ENCODE measurements at places on chromosomes 11 and 22.

- no peak for ATAC-seq
Measured at GRCh38 chr22:31830721-31831070, 76.9 kb downstream of the DEPDC5 start.

- ATAC-seq = no peak
Measured at GRCh38 chr22:28426346-28427132, 253.1 kb downstream of the TTC28 start.

DNA sequence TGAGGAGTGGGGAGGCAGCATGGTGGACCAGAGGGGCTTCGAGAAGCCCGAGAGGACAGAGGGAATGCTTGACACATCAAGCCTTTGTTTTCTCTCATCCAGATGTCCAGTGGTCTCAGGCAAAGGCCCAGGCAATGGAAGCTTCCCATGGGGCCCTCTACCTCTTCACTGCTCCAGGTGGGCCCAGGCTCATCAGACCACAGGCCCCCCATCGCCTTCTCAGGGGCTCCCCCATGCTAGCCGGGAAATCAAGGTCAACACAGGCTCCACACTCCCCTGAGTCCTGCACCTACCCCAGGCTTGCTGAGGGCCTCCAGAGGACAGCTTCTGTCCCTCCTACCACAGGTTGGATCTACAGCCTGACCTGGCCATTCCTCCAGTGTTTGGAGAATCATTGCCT, 157.5 kb downstream of the CHST1 start:
- no peak for ATAC-seq

DNA sequence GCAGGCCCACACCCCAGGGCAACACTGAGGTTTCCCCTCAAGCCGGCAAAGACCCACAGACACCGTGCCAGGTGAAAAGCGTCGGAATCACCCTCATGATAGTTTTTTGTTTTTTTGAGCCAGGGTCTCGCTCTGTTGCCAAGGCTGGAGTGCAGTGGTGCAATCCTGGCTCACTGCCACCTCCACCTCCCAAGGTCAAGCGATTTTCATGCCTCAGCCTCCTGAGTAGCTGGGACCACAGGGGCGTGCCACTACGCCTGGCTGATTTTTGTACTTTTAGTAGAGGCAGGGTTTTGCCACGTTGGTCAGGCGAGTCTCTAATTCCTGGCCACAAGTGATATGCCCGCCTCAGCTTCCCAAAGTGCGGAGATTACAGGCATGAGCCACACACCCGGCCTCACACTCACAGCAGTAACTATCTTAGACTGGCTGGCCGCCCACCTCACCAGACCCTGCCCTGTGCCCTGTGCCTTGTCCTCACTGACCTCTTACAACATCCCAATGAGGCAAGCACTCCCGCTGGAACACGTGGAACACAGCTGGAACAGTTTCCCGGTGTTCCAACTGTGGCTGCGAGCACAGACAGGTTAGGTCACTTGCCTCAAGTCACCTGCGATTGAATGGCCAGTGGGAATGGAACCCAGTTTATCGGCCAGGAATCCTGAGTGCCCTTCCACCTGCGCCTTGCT, 21.1 kb downstream of the LRRC10B start:
- ATAC-seq = no peak

DNA sequence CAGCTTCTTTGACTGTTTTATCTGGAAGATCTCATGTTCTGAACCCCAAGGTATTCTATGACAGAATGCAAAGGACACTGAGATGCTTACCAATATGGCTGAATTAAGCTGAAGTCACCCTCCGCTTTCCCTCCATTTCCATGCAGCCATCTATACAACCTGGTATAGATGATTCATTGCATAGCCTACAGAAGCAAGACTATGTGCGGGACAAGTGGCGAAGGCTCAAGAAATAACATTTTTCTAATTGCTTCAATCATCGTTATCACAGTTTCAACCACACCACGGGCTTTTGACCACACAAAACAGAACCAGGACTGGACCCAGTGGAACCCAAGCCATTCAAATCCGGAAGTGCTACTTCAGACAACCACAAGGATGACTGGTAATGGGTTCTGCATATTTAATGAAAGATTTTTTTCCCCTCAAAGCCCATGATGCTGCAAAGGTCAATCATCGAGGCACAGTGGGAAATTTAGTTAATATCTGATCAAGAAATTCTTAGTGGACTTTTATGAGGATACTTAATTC, 61.9 kb downstream of the CD44 start:
- no peak for ATAC-seq

GRCh38 chr11:69512790-69513189, 31.3 kb downstream of the LINC01488 start:
- ATAC-seq = no peak

DNA sequence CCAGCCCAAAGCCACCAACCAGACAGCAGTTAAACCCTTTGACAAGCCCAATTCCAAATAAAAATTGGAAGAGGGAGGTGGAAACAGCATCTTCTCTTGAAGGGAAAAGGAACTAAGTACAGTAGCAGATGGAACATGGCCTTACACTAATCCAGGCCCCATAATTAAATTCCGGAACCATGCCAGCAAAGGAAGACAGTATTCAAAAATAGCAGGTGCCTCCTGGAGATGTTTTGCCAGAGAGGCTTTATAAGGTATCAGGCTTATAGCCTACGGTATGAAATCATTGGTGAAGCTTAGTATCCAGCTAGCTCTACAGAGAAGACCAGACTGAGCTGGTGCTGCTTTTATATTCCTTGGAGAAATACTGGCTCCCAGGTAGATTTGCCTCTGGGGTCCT, 344.1 kb upstream of the API5 start:
- ATAC-seq = no peak

- ATAC-seq = peak; percentile 81
Measured at GRCh38 chr22:39220890-39221850, 23.6 kb downstream of the PDGFB start.

- ATAC-seq = no peak
Measured at GRCh38 chr11:94630221-94630620, 63.1 kb downstream of the PIWIL4 start.

DNA sequence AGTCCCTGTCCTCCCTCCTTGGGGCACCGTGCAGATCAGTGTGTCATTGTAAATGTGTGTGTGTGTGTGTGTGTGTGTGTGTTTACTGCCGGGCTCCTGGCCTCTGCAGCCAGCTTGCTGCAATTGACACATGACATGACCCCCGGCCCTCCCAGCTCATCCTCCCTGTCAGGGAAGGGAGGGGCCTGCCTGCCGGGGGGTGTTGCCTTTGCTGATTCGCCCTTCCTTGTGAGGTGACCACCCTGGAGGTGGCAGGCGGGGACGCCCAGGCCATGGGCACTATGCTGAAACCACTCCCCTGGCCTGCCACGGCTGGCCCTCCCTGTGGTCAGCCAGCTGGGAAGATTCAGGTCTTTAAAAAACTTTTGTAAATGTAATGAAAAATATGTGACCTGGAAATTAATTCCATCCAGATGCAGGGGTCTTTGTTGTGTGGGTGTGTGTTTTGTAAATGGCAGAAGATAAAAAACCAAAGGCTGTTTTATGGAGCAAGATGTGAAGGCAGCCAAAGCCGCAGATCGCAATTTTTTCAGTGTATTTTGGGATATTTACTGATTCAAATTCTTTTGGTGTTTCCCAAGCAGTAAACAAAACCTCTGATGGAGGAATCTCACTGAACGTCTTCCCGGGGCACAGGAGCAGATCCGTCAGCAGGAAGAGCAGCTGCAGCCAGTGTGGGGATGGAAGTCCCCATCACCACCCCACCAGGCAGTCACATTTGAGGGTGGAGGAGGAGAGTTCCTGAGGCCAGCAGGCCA, 23.2 kb downstream of the SHISAL1 start:
- ATAC-seq = no peak

GRCh38 chr11:17972987-17973386, 39.9 kb downstream of the SERGEF start:
- ATAC-seq = peak; percentile 89

DNA sequence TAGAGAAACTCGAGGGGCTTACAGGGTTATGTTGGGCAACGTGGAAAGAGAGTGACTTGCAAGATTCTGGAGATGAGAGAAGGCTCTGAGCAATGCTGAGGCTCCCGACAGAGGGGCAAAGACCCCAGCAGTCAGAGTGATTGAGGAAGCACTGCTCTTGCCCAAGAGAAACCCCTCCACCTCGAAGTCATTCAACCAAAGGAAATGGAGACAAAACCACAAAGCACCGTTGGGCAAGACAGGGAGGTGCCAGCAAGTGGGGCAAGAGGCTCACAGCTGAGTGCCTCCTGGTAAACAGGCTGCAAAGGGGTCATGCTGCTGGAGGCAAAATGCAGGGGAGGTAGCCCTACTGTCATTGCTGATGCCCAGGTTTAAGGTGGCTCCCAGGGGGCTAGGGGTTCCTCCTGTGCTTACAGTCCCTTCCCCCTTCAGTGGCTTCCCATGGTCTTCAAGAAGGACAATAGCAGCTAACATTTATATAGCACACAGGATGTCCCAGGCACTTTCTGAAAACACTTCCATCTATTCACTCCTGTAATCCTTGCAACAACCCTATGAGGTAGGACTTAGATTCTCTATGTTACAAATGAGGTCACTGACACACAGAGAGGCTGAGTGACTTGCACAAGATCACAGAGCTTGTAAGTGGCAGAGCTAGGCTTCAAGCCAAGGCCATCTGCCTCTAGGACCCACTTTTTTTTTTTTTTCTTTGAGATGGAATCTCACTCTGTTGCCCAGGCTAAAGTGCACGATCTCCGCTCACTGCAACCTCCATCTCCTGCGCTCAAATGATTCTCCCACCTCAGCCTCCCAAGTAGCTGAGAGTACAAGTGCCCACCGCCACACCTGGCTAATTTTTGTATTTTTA, 18.1 kb upstream of the MYH9 start:
- ATAC-seq = no peak

DNA sequence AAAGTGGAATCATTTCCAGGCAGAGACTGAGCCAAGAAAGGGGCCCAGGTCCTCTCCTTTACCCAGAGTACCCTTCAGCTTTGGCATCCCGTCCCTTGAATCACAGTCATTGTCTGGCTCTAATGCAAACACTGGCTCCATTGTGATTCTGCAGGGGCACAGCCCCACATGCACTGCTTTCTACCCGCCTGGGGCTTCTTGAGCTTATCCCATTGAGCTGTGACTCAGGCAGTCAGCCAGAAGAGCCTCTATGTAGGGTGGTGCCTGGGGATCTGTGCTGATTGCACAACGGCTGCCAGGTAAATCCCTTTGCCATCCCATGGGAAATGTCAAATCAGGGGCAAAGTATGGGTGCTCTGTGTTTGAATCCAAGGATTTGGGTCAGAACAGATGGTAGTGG, 88.9 kb downstream of the RASSF10 start:
- ATAC-seq = peak; percentile 98

- no peak for ATAC-seq
Measured at GRCh38 chr11:123630126-123630608, 24.3 kb downstream of the SCN3B start.

DNA sequence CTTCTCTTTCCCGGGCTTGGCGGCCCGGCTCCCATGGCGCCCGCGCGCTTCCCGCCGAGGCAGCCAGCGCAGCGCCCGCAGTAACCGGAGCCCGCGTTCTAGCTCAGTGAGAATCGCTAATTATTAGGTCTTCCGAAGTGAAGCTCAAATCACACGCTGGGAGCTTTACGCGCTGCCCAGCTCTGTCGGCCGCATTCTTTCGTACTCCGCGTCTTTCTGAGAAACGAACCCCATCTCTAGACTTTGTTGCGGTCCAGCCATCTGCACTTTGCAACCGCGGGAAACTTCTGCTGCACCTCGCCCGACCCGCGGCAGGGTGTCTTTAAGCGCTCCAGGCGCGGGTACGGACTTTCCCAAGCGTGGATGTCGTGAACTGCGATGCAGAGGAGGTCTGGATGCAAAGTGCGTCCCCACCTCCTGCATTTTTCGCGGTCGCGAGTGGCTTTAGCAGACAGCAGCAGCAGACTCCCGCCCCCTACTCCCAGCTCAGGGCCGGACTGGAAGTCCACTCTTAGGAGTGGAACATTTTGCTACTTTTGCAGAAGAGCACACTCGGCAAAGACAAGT, 6.0 kb upstream of the PAX6 start:
- no peak for ATAC-seq

DNA sequence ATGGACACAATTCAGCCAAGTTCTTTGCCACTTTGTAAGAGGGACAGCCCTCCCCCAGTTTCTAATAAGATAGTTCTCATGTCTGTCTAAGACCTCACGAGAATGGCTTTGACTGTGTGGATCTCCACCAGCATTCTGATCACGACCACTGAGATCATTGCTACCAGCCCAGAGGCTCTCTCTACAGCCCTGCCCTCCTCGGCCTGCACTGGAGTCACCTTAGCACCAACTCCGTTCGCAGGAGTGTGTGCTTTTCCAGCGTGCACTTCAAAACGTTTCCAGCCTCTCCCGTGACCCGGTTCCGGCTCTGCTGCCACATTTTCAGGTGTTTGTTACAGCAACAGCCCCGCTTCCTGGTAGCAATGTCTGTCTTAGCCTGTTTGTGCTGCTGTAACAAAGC, 26.2 kb downstream of the TSPAN32 start:
- no peak for ATAC-seq

DNA sequence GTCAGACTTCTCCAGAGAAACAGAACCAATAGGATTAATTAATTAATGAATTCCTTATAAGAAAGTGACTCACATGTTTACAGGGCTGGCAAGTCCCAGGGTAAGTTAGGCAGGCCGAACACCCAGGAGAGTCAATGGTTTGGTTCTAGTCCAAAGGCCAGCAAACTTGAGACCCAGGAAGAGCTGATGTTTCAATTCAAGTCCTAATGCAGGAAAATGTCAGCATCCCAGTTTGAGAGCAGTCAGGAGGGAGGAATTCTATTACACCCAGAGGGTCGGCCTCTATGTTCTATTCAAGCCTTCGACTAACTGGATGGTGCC, 466.0 kb downstream of the INSC start:
- ATAC-seq = no peak

- ATAC-seq = no peak
Measured at GRCh38 chr11:34449013-34449412, 10.3 kb downstream of the CAT start.

DNA sequence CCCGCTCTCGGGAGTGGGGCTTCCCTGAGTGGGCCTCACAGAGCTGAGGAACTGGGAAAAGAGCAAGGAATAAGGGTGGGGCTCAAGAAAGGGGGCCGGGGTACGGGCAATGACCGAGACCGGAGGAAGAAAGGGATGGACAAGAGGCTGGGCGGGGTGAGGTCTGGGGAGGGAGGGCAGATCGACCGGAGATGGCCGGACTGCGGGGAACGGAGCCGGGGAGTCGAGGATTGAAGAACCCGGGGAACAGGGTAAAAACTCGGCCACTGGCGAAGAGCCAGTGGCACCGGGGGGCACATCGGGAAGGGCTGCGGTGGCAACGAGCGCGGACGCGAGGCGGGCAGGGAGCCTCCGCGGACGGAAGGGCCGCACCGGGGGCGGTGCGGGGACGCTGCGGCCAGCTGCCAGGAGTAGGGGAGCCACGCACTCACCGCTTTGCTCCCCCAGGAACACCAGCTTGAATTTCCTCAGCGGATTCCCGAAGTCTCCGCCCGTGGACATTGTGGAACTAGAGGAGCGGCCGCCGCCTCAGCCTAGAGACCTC, 667 bp downstream of the RAB6A start:
- no peak for ATAC-seq
